ENCODE measurements at places on chromosomes 7 and 10.

GRCh38 chr10:125014086-125014830 is 72.3 kb downstream of the ZRANB1 start:
- no peak for DNase-seq

- no peak for DNase-seq
Observed at GRCh38 chr7:99827040-99827778, 604 bp upstream of the CYP3A43 start.

GRCh38 chr7:97479740-97480290 is 252.1 kb upstream of the TAC1 start:
- no peak for DNase-seq

DNA sequence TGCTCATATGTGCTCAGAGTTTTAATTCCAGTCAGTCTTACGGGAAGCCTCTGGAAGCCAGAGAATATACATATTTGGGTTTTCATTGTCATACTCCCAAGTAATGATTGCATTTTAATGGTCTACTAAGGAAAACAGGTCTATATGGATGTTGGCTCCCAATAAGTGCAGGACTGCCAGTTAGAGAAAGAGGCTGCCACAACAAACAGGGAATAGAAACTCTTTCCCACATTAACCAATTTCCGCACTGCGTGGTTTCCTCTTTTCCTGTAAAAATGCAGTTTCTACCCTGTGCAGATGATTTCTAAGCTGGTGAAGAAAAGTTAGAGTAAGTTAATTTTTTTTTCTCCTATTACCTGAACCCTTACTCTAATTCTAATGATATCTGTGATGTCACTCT is 78.2 kb downstream of the CCSER2 start:
- no peak for DNase-seq
